ENCODE measurements at places on chromosomes 1 and 21.

GRCh38 chr21:15423676-15424445 lies 305.9 kb upstream of the USP25 start:
- DNase-seq = no peak

GRCh38 chr1:173914366-173914871 lies 2.7 kb downstream of the SERPINC1 start:
- DNase-seq = peak; percentile 5

DNA sequence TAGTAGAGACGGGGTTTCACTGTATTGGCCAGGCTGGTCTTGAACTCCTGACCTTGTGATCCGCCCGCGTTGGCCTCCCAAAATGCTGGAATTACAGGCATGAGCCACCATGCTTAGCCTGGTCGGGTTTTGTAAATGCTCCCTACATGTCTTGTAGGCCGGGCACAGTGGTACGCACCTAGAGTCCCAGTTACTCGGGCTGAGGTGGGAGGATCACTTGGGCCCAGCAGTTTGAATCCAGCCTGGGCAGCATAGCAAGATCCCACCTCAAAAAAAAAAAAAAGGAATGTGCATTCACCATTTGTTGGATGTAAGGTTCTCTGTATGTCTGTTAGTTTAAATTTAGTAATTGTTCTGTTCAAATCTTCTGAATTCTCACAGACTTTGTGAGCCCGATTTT lies 95.8 kb downstream of the ST3GAL3 start:
- DNase-seq = no peak

DNA sequence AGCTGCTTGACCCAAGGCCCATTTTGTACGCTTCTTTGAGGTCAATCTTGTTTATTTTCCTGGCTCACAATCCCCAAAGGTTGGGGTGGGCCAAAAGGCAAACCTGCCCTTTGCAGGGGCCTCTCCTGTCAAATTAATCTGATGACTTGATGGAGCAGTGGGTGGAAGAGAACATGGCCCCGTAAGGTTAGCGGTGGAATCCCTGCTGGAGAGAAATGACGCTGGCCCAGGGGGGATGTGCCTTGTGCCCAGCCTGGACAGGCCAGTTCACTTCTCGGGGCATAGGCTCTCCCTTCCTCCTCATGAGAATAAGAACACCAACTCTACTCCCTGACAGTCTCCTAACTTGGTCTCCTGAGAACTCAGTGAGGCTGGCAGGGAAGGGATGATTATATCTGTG lies 40.5 kb downstream of the C1orf198 start:
- DNase-seq = no peak

- no peak for DNase-seq
These were observed 91.7 kb upstream of the PGBD5 start for GRCh38 chr1:230517786-230518185.

GRCh38 chr1:242828199-242828598 lies 303.7 kb upstream of the PLD5 start:
- no peak for DNase-seq
